ENCODE measurements at places on chromosomes 6 and 20. TPM values are rescaled to one million over a fixed set of nuclear protein-coding genes. Genes with fewer than 3 reads are reported as not detected.

The EFHC1 gene
- 34.4 TPM for total RNA-seq

The OCSTAMP gene
- not detected for total RNA-seq

The WFDC5 gene
- not detected for total RNA-seq

DNA sequence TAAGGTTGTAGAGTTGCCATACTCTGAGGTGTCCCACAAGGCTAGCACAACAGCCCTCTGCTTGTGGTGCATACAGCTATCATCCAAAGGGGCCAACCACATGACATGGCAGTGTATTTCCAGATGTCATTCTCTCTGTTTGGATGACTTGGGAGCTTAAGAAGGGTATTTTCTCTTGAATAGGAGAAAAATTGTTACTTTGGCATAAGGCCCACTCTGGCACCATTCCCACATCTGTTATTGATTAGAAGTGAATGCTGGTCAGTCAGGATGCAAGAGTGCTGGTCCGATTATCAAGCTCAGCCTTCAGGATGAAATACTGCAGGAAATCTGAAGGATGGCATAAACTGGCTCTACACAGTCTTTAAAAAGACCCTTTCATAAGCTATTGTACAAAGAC is 83.6 kb upstream of the C20orf144 start:
- no peak for DNase-seq

GRCh38 chr20:17762873-17763557 is 63.2 kb downstream of the BANF2 start:
- no peak for DNase-seq

GRCh38 chr6:15285682-15286294 is 39.9 kb downstream of the JARID2 start:
- no peak for DNase-seq

- DNase-seq, result no peak
These were observed 41.5 kb upstream of the SRF start for GRCh38 chr6:43129434-43130194.

GRCh38 chr6:109102762-109103161 is 7.5 kb downstream of the CEP57L1 start:
- no peak for DNase-seq
